ENCODE measurements at places on chromosomes 6 and 20. TPM values are rescaled to one million over a fixed set of nuclear protein-coding genes. Genes with fewer than 3 reads are reported as not detected.

Gene CST2
- not detected for total RNA-seq

Gene ISM1
- 0.05 TPM for total RNA-seq

Gene ECT2L
- total RNA-seq: not detected

Gene TRIM26
- 30.5 TPM for total RNA-seq

Gene SPINT3
- total RNA-seq: not detected

Gene TINAG
- total RNA-seq: not detected

Gene BCAS1
- 0.23 TPM for total RNA-seq

Gene METTL24
- not detected for total RNA-seq

Gene ENPP1
- total RNA-seq: 34.0 TPM

Gene ZNF165
- total RNA-seq: 0.68 TPM

DNA sequence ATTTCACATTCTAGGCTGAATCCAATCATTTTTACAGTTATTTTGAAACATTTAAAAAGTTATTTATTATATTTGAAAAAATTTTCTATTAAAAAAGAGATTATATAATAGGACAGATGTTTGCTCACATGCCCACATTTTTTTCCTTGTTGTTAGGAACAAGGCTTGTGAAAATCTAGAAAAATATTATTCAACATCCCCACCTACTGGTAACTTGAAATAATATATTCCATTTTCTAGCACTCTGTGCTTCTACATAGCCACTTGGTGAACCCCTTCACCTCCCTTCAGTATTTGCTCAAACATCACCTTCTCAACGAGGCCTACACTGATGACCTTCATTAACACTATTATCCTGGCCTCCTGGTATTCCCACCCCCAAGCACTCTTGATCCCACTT, 18.3 kb upstream of the GPRC6A start:
- no peaks in the 10 kb centered on the region for H3K4me1 ChIP-seq
- no peak overlapping the region for H3K4me3 ChIP-seq
- H3K27me3 ChIP-seq: no peaks in the 10 kb centered on the region
- H3K27ac ChIP-seq: no peak overlapping the region
- H3K36me3 ChIP-seq: no peaks in the 10 kb centered on the region

- peaks cover 7% of the 10 kb centered on the region for H3K4me1 ChIP-seq
- DNase-seq: no peak
- no peak overlapping the region for H3K4me3 ChIP-seq
- H3K36me3 ChIP-seq: peaks cover 71% of the 10 kb centered on the region
- no peaks in the 10 kb centered on the region for H3K27me3 ChIP-seq
Measured at GRCh38 chr6:45486736-45487135, 109.0 kb upstream of the SUPT3H start.

GRCh38 chr20:54048481-54048880, 21.9 kb downstream of the BCAS1 start:
- no peak overlapping the region for H3K4me3 ChIP-seq
- no peak for DNase-seq
- no peaks in the 10 kb centered on the region for H3K27me3 ChIP-seq

DNA sequence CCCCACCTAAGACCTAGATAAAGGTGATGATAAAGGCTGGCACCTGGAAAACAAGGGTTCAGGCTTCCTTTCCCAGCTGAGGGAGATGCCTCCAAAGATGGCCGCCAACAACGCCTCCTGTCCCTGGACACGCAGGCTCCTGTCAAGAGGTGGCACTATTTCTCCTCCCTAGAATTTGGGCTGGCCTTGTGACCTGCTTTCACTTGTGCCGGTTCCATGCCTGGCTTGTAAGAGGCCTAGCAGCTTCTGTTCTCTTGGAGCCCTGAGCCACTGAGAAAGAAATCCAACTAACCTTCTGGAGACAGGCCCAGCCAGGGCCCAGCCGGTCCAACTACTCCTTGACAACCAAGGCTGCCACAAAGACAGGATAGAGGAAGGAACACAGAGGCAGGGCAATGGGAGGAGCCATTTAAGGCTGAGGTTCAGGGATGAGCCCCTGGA, 60.2 kb upstream of the RALY start:
- DNase-seq: peak; percentile 82
- peaks cover 12% of the 10 kb centered on the region for H3K27me3 ChIP-seq
- H3K4me3 ChIP-seq: no peak overlapping the region
- H3K4me1 ChIP-seq: peaks cover 2% of the 10 kb centered on the region
- no peaks in the 10 kb centered on the region for H3K36me3 ChIP-seq

- no peak overlapping the region for H3K4me3 ChIP-seq
- no peak overlapping the region for H3K27ac ChIP-seq
- H3K4me1 ChIP-seq: no peaks in the 10 kb centered on the region
- H3K27me3 ChIP-seq: no peaks in the 10 kb centered on the region
Measured at GRCh38 chr6:156651486-156651885, 125.7 kb upstream of the ARID1B start.

DNA sequence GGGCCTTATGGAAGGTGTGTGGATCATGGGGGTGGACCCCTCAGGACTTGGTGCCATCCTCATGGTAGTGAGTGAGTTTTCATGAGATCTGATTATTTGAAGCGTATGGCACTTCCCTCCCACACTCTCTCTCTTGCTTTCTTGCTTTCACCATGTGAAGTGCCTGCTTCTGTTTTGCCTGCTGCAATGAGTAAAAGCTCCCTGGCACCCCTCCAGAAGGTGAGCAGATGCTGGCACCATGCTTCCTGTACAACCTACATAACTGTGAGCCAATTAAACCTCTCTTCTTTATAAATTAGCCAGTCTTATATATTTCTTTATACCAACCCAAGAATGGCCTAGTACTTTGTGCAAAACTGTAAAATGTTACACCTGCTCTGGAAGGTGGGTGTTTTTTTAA, 396.8 kb upstream of the HS3ST5 start:
- H3K36me3 ChIP-seq: no peaks in the 10 kb centered on the region
- no peaks in the 10 kb centered on the region for H3K4me1 ChIP-seq
- H3K27ac ChIP-seq: no peak overlapping the region
- no peak overlapping the region for H3K4me3 ChIP-seq
- no peak for DNase-seq

GRCh38 chr20:41983159-41983558, 365.0 kb upstream of the CHD6 start:
- H3K27me3 ChIP-seq: no peaks in the 10 kb centered on the region
- H3K4me1 ChIP-seq: peaks cover 12% of the 10 kb centered on the region
- no peak for DNase-seq
- H3K27ac ChIP-seq: no peak overlapping the region
- no peaks in the 10 kb centered on the region for H3K36me3 ChIP-seq

- H3K27ac ChIP-seq: peak overlapping the region; percentile 76
- H3K36me3 ChIP-seq: no peaks in the 10 kb centered on the region
- peaks cover 17% of the 10 kb centered on the region for H3K4me1 ChIP-seq
Measured at GRCh38 chr6:128150376-128150775, 249.5 kb upstream of the THEMIS start.

- H3K4me1 ChIP-seq: no peaks in the 10 kb centered on the region
- no peak overlapping the region for H3K4me3 ChIP-seq
- H3K27ac ChIP-seq: no peak overlapping the region
- DNase-seq: peak; percentile 14
- H3K36me3 ChIP-seq: no peaks in the 10 kb centered on the region
Measured at GRCh38 chr6:14816116-14816859, 429.6 kb upstream of the JARID2 start.

GRCh38 chr6:158219228-158219627, 51.1 kb downstream of the GTF2H5 start:
- no peaks in the 10 kb centered on the region for H3K27me3 ChIP-seq
- DNase-seq: no peak
- no peak overlapping the region for H3K4me3 ChIP-seq

GRCh38 chr20:57684808-57685140, 25.0 kb downstream of the PMEPA1 start:
- peaks cover 29% of the 10 kb centered on the region for H3K4me1 ChIP-seq
- no peak overlapping the region for H3K27ac ChIP-seq
- no peaks in the 10 kb centered on the region for H3K27me3 ChIP-seq
- no peak for DNase-seq
- no peak overlapping the region for H3K4me3 ChIP-seq

- H3K27me3 ChIP-seq: no peaks in the 10 kb centered on the region
- no peaks in the 10 kb centered on the region for H3K36me3 ChIP-seq
- 0 out of 2 replicates have a peak, but pooled peaks cover 3% of the 10 kb centered on the region for H3K4me1 ChIP-seq
- H3K27ac ChIP-seq: no peak overlapping the region
- DNase-seq: no peak
Measured at GRCh38 chr6:154993026-154993425, 2.1 kb upstream of the TIAM2 start.

DNA sequence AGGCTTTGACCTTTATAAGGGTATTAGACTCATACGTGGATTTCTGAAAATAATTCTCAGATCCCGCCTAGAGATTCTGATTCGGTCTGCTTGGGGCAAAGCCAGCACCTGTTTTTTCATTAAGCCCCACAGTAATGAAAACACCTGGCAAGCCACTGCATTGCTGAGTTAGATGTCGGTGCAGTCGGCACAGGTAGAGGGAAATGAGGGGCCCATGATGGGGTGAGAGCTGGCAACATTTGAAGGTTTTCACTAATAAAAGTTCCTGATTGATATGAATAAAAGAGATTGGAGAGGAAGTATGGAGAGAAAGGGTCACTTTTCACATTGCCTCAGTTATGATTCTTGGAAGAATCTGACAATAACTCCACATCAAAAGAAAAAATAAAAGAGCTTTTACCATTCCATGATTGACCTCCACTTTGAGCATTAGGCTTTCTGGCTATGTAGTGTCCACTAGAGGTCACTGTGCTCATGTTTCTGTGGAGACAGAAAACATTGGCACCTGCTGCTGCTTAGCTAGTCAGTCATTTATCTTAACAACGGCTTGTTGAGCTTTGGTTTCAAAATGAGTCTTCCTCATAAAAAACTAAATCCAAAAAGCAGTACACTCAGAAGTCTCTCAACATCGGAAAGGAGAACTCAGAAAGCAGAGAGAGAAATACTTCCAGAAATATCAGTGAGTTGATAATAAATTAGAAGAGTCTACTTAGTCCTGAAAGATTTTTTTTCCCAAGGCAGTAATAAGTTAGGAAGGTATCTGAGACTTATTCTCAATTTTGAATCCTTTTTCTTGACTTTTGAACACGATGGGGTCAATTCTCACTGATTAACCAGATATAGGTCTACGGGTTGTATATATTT, 53.3 kb upstream of the KLHL31 start:
- H3K4me3 ChIP-seq: no peak overlapping the region
- no peaks in the 10 kb centered on the region for H3K4me1 ChIP-seq
- H3K27ac ChIP-seq: no peak overlapping the region

- H3K27ac ChIP-seq: no peak overlapping the region
- H3K4me1 ChIP-seq: no peaks in the 10 kb centered on the region
- no peaks in the 10 kb centered on the region for H3K27me3 ChIP-seq
- H3K36me3 ChIP-seq: no peaks in the 10 kb centered on the region
- no peak for DNase-seq
- no peak overlapping the region for H3K4me3 ChIP-seq
Measured at GRCh38 chr6:49868951-49869529, 2.7 kb upstream of the CRISP1 start.

- DNase-seq: peak; percentile 2
- peaks cover 81% of the 10 kb centered on the region for H3K27me3 ChIP-seq
- no peak overlapping the region for H3K27ac ChIP-seq
- H3K4me3 ChIP-seq: no peak overlapping the region
- no peaks in the 10 kb centered on the region for H3K4me1 ChIP-seq
- H3K36me3 ChIP-seq: no peaks in the 10 kb centered on the region
Measured at GRCh38 chr20:63090052-63090451, 83.3 kb upstream of the BHLHE23 start.

GRCh38 chr20:43188861-43189553, 699 bp downstream of the PTPRT start:
- H3K4me3 ChIP-seq: no peak overlapping the region
- no peaks in the 10 kb centered on the region for H3K36me3 ChIP-seq
- DNase-seq: no peak

DNA sequence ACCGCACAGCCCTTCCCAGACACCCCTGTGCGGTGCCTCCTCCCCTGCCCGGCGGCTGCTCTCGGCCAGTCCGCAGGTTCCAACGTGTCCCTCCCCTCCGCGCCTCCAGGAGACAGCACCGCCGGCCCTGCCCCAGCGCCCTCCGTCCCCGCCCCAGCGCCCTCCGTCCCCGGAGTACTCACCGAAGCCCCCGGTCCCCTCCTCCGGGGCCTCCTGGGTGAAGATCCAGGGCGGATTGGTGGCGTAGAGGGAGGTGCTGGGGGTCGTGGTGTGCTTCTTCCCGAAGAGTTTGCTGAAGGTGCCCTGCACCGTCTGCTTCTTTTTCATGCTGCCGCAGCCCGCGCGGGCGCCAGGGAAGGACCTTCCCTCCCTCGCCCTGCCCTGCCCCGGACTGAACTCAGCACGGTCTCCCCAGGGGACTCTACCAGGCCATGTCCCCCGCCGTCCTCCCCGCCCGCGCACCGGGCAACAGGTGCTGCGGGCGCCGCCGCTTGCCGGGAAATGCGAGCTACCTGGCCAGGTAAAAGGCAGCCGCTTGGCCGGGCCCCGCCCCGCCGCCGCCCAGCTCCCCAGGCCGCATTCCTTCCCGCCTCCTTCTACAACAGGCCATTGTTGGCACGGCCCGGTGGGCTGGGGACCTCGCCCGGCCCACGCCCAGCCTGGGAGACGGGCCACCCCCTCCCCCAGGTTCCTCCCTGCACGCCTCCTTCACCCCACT, at the start of gene C6orf132:
Gene C6orf132, minus strand, starts transcription at position 503 of the 718 bp plus-strand sequence. Its CDS starts 176 bp downstream, at position 327.
- no peaks in the 10 kb centered on the region for H3K27me3 ChIP-seq
- H3K4me3 ChIP-seq: no peak within 1 kb of the TSS
- H3K4me1 ChIP-seq: no peaks in the 10 kb centered on the region

GRCh38 chr6:1770968-1771723, 161.4 kb downstream of the FOXC1 start:
- no peaks in the 10 kb centered on the region for H3K36me3 ChIP-seq
- H3K27me3 ChIP-seq: no peaks in the 10 kb centered on the region
- H3K4me3 ChIP-seq: no peak overlapping the region
